IPS DF 6.9 (cell line): ENCODE measurements at places on chromosomes 1 and 21.

DNA sequence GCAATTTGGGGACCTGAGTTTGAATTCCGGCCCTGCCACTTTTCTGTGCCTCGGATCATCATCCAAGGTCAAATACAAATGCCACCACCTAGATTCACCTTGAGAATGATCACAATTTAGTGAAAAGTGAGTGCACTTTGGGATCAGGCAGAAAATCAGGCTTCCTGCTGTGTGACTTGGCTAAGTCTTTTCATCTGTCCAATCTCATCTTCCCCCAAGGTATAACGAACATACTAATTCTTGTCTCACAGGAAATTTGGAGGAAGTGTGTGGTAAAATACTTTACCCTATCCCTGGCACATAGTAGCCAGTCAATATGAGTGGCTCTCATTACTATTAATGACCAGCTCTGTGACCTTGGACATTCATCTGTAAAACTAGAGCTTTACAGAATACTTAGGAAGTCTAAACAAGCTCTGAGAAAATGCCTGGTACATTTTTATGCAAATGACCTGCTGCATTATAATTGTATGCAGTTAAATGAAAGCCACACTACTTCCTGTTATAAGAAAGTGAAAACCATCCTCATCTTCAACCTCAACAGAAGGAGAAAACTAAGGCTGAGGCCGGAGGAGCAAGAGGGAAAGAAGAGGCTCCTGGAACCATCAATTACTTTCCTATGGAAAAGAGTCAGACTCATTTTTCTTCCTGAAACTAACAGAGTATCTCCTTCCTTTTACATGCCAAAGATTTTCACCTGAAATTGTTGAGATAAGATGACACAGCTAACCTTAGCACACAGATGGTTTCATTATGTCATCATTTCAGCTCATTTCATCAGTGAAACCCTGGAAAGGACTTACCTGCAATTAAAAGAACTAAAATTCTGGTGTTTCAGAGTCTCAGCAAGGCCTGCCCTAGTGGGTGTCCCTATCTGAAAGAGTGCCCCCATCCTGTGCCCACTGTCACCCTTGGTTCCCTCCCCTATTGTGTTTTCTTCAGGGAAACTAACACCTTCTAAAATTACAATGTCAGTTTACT, 32.6 kb upstream of the RGS8 start:
- no peak for DNase-seq

GRCh38 chr1:175783126-175783722, 39.8 kb upstream of the TNR start:
- no peak for DNase-seq

DNA sequence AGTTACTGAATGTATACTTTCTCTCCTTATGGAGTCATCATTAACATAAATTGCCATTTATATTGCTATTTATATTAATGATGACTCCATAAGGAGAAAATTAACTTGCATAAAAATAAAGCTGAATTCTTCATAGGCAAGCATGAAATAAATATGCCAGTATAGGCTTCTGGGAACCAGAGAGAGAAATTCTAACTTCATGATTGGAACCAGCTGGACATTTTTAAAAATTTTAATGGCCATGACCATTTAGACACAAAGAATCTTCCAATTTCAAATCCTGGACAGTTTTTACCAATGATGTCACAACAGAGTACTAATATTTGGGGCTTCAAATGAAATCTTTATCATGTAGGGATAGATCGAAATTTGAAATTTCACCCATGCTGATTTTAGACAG, 268.7 kb downstream of the PTGER3 start:
- no peak for DNase-seq

GRCh38 chr1:93591676-93592550, 89.7 kb downstream of the BCAR3 start:
- DNase-seq: no peak

DNA sequence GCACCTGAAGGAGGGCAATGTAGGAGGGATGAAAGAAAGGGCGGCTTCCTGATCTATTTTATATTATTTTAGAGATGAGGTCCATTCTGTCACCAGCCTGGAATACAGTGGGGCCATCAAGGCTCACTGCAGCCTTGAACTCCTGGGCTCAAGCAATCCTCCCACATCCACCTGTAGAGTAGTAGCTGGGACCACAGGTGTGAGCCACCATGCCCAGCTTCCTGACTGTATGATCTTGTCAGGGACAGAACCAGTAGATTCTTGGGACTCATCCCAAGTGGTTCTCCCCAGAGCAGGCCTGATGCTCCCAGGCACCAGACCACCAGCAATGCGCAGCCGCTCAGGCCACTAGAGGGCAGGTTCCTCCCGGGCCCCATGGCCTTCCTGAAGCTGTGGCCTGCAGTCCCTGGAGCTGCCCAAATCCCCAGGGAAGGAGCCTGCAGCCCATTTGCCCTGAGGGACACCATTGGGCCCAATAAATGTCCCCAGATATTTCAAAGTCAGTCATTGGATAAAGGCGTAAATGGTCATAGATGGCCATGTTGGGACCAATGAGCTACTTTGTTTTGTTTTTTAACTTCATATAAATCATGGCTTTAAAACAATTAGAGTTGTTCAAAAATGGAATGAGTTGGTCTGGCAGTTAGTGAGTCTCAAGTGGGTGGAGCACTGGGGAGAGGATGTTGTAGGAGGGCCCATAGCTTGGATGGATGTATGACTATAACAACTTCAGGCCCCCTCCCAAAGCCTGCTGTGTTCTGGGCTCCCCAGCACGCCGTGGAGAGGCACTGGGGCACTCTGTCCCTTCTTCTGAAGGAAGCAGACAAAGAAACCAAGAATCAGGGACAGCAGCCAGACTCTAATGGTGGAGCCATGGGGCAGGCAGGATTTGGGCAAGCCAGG, 44.7 kb upstream of the GOLT1A start:
- DNase-seq: peak; percentile 61

- DNase-seq: peak; percentile 47
Observed at GRCh38 chr1:70685300-70686286, 274.5 kb downstream of the CTH start.

DNA sequence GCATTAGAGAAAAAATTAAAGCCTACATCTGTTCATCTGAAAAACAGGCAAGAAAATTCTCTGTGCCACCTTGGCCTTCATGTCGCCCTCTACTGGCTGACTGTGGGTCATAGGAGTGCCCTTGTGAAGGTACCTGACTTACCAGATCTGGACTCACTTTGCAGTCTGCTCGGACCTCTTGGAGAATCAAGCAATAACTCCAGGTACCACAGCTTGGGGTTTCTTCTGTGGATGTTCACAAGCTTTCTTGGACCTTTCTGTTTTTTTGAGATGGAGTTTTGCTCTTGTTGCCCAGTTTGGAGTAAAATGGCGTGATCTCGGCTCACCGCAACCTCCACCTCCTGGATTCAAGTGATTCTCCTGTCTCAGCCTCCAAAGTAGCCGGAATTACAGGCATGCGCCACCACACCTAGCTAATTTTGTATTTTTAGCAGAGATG, 2.4 kb upstream of the PRAMEF18 start:
- no peak for DNase-seq

DNA sequence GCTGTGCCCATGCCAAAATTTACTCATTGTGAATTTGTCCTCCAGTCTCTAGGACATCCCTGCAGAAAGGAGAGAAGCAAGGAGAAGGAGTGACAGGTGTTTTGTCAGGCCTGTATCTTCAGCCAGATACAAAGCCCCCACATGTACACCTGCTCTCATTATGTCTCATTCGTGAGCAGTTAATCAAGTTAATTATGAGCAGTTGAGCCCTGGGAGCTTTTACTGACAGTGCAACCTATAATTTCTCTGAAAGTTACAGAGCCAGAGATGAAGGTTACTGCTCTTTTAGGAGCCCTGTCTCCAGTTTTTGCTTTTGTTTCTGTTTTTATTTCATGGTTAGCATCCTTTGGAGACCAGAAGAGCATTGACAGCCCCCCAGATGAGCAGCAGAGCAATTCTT, 5.0 kb upstream of the ILDR2 start:
- DNase-seq: no peak

DNA sequence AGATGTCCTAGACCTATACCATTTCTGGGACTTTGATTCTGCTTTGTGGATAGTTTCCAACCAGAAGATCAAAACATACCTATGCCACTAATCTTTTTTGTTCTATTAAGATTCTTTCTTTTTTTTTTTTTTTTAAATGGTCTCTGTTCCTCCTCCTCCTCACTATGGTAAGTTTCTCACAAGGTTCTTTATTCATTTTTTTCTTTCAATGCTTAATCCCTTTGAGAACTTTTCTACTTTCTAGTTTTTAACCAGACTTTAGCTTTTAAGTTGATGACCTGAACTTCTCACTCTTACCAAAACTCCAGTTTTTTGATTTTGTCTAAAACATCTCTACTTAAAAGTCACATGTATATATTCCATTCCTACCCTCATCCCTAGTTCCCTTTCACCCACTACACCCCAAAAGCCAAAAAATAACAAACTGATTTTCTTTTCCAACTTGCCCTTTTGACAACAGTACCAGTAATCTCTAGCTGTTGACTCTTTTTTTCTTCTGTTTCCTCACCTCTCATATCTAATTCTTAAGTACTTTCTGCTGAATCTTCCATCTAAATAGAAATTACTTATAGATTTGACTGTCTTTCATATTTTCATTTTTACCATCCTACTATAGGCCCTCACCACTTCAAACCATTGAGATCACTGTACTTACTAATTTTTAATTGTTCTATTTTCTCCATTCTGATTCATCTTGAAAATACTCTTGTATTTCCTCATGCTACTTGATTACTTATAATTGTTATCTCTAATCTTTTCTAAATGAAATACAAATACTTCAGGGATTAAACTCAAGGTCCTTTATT, 6.1 kb downstream of the CEPT1 start:
- no peak for DNase-seq

DNA sequence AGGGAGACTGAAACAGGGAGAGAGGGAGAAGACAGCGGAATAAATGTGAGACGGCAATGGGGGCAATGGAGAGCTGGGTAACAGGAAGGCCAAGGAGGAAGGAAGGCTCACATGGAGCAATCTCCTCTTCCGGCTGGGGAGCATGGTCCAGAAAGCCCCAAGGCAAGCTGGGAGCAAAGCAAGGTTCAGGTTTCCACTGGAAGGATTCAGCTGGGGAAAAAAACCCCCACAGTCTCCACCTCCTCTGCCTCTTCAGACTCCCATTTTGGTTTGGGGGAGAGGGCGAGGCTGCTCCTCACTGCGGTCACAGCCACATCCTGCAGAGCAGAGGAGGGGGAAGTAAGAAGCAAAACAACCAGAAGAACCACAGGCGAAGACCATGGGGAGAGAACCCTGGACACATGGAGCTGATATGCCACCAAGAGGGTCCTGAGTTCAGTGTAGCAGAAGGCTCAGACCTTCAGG, 650 bp downstream of the TNFAIP8L2 start:
- DNase-seq: no peak

DNA sequence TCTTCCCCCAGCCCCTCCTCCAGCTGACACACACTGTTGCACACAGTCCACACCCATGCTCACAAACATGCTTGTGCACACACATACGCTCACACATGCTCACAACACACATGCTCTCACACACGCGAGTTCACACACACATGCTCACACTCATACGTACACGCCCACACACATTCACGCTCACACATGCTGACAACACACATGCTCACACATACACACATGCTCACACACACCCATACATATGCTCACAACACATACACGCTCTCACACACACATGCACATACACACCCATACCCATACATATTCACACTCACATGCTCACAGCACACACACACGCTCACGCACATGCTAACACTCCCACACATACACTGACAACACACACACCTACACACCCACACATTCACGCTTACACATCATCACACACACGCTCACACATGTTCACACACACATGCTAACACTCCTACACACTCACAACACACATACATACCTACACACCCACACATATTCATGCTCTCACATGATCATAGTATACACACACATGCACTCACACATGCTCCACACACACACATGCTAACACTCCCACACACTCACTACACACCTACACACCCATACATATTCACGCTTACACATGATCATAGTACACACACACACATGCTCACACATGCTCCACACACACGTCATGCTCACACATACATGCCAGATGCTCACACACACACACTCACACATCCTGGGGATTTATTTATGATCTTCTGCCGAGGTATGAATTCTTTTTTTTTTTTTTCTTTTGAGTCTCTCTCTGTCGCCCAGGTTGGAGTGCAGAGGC, 10.7 kb downstream of the DRAXIN start:
- DNase-seq: no peak

DNA sequence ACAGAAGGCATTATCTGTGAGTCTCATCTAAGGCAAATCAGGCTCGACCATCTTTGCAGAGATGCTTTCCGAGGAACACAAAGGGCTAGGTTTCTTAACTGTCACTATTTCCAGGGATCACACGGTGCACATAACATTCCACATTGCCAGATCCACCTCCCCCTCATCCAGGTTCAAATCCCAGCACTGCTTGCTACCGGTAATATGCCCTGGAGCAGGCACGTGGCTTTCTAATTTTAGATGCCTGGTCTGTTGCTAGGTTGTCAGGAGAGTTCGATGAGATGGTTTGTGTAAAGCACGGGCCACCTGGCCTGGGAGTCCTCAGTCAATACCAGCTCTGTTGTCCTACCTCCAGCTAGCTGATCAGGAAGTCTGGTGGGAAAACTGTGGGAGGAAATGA, 598.6 kb downstream of the NPHP4 start:
- DNase-seq: no peak

- DNase-seq: no peak
Observed at GRCh38 chr1:243686159-243686558, 163.9 kb downstream of the AKT3 start.

GRCh38 chr1:220045356-220046051, 801 bp downstream of the EPRS1 start:
- DNase-seq: no peak

GRCh38 chr1:43750083-43750482, 42.7 kb downstream of the ST3GAL3 start:
- no peak for DNase-seq

GRCh38 chr1:11833900-11834299, 13.7 kb downstream of the NPPA start:
- DNase-seq: no peak

DNA sequence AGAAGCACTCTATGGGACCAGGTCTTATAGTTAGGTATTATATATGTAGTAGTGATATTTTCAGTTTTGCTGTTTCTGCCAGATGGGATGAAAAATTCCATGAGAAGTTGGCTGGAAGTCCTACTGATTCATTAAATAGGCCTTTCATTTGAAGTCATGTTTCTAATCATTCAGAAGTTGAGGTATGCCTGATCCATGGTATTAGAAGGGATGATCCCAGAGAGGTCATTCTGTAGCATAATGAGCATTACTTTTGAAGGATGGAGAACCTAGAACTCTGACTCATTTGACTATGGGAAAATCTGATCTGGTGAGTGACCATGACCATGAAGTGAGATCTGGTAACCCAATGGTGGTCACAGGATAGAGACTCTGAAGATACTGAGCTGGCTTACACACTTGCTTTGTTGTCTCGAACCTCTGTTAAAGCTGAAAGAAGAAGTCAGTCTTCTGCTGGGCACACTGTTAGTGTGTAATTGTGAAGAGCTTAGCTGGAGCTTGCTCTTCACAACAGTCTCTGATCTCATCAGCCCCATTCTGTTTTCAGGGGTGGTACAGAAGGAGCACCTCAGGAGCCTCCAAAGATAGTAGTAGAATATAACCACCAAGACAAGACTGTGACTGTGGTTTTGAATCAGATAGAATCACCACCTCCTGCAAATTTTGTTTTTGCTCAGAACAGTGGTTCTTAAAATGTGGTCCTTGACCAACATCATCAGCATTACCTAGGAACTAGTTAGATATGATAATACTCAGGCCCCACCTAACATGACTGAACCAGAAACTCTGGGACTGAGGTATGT, 9.0 kb downstream of the MGST3 start:
- DNase-seq: no peak

- DNase-seq: no peak
Observed at GRCh38 chr1:58699011-58699762, 675 bp downstream of the MYSM1 start.

- DNase-seq: no peak
Observed at GRCh38 chr1:204659056-204659455, 26.5 kb downstream of the LRRN2 start.
